GM03348 (cell line): ENCODE measurements at places on chromosomes 6 and 20.

- no peak for DNase-seq
Observed at GRCh38 chr20:61316346-61316745, 64.3 kb downstream of the CDH4 start.

DNA sequence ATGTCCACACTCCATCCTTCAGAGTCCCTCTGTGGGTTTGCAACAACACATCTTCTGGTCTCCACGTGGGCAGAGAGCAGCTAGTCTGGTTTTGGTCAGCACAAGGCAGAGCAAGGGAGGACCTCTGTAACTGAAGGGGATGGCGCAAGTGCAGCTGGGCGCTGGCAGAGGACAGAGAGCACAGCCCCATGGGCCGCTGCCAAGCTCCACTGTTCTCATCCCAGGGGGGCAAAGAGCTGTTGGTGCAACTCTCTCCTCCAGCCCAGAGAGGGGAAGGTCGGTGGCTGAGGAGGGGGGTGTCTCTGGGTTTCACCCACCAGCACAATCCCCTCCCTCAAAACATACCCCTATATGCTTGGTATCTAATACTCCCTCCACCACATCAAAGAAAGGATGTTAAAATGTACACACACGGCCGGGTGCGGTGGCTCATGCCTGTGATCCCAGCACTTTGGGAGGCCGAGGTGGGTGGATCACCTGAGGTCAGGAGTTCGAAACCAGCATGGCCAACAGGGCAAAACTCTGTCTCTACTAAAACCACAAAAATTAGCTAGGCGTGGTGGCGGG lies 9.1 kb downstream of the ATP9A start:
- DNase-seq = no peak

- DNase-seq = no peak
Observed at GRCh38 chr20:19915111-19915798, 101.9 kb upstream of the NAA20 start.

DNA sequence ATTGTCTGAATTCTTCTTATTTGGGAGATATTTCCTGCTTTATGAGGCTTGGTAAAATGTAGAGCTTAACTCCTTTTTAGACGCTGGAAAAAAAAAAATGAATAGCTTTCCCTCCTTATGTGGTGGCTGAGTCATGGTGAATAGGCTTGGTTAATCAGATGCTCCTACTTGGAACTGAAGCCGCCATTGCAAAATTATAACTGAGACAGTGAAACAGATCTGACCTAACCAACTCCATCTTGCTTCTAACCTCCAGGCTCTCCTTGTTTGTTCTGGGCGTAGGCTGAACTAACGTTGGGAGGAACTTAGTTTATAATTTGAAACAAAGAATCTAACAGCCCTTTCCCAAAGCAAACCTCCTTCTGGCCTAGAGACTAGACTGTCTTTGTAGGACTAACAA lies 43.2 kb upstream of the PLCB4 start:
- peak; percentile 63 for DNase-seq

DNA sequence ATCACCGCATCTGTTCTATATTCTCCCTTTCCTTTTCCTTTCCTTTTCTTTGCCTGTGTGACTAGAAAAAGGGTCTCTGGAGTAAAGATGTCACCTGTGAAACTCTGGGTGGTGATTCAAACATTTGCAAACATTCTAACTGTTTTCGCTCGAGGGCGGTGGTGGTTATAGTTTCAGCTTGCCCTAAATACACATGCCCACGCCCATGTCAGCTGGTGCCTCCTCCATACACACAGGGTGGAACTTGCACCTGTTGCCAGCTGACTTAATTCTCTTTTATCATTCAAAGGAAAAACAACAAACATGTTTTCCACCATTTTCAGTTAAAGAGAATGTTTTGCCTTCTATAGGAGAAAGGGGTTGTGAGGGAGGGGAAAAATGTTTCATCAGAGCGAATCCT lies 381.9 kb upstream of the ARID1B start:
- no peak for DNase-seq

GRCh38 chr20:51807720-51808250 lies 5.5 kb upstream of the SALL4 start:
- no peak for DNase-seq

- DNase-seq = no peak
Observed at GRCh38 chr6:82015043-82015442, 232.5 kb downstream of the IBTK start.
